ENCODE measurements at places on chromosomes 7 and 10.

GRCh38 chr10:110138197-110138812 lies 69.1 kb upstream of the MXI1 start:
- peak; percentile 78 for DNase-seq

DNA sequence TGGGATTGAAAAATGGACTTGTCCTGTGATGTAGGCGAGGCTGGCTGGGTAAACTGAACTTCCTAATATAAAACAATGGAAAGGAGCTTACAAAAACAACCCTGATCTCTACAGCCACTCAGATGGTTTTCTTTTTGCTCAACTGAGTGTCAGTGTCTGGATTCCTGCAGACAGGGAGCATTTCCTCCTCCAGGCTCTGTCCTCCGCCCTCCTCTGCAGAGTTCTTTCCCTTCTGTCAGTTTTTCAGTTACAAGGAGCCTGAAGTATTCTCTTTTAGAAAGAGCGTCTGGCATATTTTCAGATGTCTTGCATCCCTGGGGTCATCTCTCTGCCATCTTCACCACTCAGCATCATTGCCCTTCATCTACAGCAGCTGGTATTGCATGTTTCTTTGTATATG lies 50.0 kb upstream of the PITRM1 start:
- no peak for DNase-seq

GRCh38 chr7:64882341-64883112 lies 20.5 kb upstream of the ZNF273 start:
- DNase-seq: peak; percentile 26

DNA sequence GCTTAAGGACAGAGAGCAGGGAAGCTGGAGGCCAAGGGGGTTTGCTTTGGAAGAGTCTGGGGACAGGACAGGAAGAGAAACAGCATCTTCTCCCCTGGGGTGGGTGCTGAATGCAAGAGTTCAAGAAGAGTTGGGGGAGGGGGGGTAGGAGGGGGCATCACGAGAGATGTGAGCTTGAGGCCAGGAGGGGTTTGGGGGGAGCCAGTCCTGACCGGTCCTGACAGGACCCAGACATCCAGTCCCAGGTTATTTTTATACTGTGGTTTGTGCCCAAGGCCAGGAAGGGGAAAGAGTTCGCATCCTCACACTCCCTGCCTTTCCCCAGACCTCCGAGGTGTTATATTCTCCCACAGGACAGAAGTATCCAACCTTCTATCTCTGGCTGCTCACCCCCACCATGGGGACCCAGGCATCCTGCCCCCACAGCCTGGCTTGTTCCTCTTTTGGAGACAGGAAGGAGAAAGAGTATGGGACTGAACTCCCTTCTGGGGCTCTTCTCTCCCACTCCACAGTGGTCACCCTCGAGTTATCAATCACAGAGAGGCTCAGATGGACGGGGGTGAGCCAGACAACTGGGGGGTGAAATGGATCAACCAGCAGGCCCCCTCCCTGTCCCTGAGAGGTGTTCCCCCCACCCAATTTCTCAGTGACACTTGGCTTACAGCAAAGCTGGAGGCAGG lies 2.8 kb downstream of the TSC22D4 start:
- DNase-seq: no peak

DNA sequence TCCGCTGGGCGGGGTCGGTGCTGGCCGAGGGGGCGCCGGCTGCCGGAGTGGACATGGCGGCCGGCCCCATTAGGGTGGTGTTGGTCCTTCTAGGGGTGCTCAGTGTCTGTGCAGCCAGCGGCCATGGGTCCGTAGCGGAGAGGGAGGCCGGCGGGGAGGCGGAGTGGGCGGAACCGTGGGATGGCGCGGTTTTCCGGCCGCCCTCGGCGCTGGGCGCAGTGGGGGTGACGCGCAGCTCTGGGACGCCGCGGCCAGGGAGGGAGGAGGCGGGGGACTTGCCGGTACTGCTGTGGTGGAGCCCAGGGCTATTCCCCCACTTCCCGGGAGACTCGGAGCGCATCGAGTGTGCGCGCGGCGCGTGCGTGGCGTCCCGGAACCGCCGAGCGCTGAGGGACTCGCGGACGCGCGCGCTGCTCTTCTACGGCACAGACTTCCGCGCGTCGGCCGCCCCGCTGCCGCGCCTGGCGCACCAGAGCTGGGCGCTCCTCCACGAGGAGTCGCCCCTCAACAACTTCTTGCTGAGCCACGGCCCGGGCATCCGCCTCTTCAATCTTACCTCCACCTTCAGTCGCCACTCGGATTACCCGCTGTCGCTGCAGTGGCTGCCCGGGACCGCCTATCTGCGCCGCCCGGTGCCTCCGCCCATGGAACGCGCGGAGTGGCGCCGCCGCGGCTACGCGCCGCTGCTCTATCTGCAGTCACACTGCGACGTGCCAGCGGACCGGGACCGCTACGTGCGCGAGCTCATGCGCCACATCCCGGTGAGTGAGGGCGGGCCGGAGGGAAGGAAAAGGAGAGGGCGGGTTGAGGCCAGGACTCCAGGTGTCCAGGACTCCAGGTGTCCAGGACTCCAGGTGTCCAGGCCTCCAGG lies 9.3 kb upstream of the CHCHD1 start:
- DNase-seq: peak; percentile 89

DNA sequence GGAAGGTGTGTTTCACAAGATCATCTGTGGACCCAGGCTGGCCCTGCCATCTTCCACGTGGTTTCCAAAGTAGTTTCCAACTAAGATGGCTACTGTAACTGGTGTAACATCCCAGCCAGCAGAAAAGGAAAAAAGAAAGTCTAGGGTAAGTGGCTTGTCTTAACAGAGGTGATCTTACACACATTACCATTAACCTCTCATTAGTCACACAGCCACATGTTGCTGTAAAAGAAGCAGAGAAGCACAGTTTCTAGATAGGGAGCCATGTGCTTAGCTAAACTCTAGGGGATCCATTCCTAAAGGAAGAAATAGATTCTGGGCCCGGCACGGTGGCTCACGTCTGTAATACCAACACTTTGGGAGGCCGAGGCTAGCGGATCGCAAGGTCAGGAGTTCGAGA lies 54.3 kb downstream of the ZNF438 start:
- no peak for DNase-seq

All from CD4-positive, alpha-beta T cell treated with Interleukin-1 beta for 1 hour (primary cell).